ENCODE measurements at places on chromosomes 2 and 18. TPM values are rescaled to one million over a fixed set of nuclear protein-coding genes. Genes with fewer than 3 reads are reported as not detected.

Gene STARD6
- not detected for total RNA-seq

DNA sequence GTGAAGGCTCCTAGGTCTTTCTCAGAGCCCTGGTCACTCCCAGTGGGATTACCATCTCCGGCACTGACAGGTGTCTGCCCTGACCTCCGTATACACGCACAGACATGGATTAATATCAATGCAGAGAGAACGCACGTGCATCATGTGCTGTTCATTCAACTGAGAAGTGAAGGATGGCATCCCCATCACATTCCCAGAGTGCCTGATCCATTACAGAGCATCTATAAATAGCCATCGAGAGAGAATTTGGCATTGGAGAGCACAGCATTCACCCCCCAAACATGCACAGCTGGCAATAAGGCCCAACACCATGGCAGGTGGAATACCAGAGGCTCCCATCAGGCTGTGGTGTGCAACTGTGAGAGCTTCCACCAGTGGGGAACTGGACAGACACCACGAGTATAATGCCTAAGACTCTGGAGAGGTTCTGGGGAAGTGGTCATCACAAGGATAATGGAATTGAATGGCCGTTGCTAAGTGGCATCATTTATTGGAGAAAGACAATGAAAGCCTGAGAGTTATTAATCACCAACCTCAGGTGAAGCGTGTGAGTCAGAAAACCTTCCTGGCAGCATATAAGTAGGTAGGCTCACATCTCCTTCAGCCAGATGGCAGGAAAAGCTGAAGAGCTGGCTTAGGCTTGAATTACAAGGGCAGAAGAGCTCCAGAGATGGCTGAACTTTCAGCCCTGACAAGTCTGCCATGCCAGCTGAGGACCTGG is 244.5 kb upstream of the ID2 start:
- no peak for DNase-seq

Gene DAW1
- 1.2 TPM for total RNA-seq

Gene SOCS6
- 20.3 TPM for total RNA-seq

GRCh38 chr18:44579745-44580144 is 100.9 kb upstream of the SETBP1 start:
- DNase-seq: no peak

DNA sequence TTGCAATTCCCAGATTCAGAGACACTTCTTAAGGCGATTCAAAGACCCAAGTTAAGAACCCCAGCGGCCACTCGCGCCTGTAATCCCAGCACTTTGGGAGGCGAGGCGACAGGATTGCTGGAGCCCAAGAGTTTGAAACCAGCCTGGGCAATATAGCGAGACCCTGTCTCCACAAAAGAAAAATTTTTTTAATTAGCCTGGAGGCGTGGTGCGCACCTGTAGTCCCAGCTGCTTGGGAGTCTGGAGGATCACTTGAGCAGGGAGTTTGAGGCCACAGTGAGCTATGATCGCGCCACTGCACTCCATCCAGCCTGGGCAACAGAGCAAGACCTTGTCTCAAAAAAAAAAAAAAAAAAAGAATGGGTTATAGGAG is 585 bp upstream of the ANAPC1 start:
- no peak for DNase-seq

Gene PTMA
- total RNA-seq: 700 TPM

Gene PPP1R1C
- total RNA-seq: not detected

DNA sequence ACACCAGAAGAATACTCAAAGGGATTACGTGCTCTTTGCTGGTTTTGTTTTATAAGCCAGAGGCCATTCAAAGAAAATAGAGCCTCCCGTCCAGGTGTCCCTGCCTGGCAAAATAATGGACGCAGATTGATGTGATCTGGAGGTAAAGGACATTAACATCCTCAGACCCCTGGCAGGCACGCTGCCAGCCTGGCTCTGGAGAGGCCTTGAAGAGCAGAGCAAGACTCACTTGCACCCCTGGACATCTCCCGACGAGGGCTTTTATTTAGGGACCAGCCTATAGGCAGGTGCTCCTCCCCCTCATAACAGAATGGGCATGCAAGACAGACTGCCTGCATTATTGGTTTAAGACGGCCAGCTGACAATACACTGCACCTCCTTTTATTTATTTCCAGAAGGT is 291.3 kb downstream of the BCL11A start:
- no peak for DNase-seq

DNA sequence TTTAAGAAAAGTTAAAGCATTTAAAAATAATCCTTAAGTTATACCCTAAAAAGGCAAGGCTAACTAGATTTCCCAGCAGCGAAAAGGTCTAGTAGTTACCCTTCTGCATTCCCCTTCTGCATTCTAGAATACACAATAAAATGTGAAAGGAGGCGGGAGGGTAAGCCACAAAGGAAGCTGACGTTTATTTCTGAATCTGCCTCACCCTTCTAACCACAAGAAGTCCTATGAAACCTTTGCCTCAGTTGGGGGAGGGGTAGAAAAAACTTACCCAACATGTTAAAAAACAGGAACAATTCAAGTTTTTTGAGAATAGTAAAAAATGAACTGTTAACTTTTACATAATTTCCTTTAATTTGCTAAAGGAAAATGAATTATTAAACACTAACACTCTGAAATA is 11.3 kb downstream of the STK17B start:
- DNase-seq: no peak

Gene CD8B2
- not detected for total RNA-seq

- no peak for DNase-seq
These were observed 182.0 kb upstream of the HNRNPA3 start for GRCh38 chr2:177030451-177031105.

Gene PRKAG3
- total RNA-seq: not detected

Gene BUB1
- 0.49 TPM for total RNA-seq

DNA sequence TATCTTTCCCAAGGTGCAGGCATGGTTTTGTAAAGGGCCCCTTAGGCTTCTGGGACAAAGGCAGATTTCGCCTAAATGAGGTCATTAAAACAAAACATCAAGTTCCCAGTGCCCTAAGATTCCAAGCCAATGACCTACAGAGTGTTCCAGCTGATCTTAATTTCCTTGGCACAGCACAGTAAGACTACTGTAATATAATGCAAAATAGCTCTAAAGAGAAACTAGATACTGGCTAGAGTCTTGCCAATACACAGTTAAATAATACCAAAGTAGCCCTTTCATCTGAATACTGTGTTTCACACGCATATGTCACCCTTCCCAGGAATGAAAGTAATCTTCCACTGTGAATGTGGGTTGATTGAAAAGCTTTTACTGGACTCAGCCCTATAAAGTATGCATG is 14.7 kb downstream of the GRB14 start:
- DNase-seq: no peak

GRCh38 chr2:46351750-46352138 is 54.5 kb downstream of the EPAS1 start:
- no peak for DNase-seq

Gene MATN3
- 1.8 TPM for total RNA-seq

Gene CYP26B1
- 20.8 TPM for total RNA-seq

Gene COBLL1
- total RNA-seq: 62.0 TPM

GRCh38 chr2:171419333-171419732 is 14.5 kb downstream of the METTL8 start:
- DNase-seq: no peak

DNA sequence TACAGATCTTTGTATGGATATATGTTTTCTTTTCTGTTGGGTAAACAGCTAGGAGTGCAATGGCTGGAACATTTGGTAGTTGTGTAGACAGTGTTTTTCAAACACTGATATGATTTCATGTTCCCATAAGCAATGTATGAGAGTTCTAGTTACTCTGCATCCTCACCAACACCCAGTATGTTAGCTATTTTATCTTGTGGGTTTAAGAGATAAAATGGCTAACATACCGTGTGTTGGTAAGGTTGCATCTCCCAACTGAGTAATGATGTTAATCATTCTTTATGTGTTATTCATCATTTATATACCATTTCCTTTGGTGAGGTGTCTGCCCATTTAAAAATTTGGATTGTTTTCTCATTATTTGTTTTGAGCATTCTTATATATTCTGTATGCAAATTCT is 65.7 kb downstream of the LYPD6B start:
- DNase-seq: no peak

Gene HTRA2
- 35.6 TPM for total RNA-seq

Gene RGPD4
- total RNA-seq: not detected

GRCh38 chr2:177474301-177474700 is 81.7 kb downstream of the AGPS start:
- no peak for DNase-seq

Gene SLC14A1
- total RNA-seq: 86.2 TPM

DNA sequence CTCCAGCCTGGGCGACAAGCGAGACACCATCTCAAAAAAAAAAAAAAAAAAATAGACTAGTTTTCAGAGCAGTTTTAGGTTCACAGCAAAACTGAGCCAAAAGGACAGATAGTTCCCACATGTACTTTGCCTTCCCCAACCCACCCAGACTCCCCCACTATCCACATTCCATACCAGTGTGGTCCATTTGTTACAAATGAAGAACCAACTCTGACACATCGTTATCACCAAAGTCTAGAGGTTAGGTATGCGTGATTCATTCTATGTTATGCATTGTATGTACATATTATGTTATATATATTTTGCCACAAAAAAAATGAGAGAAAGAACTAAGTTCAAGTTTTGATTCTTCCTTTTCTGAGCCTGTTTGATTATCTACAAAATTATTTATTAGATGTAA is 3.5 kb downstream of the DUSP11 start:
- no peak for DNase-seq

DNA sequence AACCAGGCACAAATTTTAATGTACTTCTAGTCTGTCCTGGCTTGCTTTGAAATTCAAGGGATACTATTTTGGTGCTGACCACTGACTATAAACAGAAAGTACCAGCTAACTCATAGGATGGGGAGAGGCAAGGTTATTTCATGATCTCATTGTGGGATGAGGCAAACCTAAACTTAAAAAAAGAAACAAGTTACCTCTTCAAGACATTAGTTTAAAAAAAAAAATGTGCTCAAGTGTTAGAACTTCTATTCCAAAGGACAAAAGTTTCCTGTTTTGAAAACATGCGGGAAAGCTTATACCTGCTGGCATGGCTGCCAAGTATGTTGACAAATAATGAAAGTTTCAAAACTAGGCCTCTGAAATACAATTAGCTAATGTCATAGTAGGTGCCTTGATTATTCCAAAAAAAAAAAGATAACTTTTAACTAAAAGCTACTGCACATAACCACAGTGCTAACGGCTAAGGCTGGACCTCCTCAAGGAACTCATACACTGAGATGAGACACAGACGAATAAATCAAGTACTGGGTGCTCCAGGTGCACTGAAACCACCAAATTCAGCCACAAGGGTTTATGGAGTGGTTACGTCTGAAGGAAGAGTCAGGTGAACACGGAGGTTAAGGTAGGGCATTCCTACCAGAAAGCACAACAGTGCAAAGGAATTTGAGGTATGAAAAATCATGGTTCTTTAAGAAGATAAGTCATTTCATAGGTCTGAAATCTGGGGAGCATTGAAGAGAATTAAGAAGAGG is 38.1 kb downstream of the TMEM131 start:
- DNase-seq: no peak

DNA sequence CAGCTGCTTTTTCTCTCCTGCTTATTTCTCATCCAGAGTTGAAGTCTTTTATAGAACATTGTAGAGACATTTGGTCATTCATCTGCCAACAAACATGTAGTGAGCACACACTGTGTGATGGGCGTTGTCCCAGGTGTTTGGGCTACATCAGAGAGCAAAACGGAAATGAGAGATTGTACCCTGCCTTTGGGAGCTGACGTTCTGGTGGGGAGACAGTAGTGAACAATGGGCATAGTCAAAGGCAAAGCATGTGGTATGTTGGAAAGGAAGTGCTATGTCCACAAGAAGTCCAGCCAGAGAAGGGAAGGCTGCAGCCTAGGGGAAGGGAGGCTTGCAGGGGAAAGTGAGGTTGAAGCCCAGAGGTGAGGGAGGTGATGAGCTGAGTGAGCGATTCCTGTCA is 78.1 kb downstream of the PIEZO2 start:
- DNase-seq: no peak

DNA sequence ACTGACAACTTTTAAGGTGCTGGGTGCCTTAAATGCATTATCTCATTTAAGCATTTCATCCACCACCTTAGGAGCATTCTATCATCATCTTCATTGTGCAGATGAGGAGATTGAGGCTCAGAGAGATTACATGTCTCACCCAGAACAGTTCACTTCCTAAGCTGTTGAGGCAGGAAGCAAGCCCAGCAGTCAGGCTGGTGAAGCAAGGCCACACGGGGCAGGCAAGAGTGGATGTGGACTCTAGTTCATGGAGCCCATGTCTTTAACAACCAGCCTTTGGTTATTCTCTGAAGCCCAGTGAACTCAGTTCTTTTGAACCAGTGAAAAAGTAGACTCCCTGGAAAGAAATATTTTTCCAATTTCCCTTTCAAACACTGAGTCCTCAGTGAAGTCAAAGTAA is 294.8 kb upstream of the MGAT5 start:
- no peak for DNase-seq

Gene RAB27B
- total RNA-seq: 0.42 TPM

Gene SLC11A1
- total RNA-seq: 190 TPM

GRCh38 chr2:26936855-26937254 is 33.6 kb upstream of the MAPRE3 start:
- DNase-seq: no peak

Gene SERPINB12
- not detected for total RNA-seq

DNA sequence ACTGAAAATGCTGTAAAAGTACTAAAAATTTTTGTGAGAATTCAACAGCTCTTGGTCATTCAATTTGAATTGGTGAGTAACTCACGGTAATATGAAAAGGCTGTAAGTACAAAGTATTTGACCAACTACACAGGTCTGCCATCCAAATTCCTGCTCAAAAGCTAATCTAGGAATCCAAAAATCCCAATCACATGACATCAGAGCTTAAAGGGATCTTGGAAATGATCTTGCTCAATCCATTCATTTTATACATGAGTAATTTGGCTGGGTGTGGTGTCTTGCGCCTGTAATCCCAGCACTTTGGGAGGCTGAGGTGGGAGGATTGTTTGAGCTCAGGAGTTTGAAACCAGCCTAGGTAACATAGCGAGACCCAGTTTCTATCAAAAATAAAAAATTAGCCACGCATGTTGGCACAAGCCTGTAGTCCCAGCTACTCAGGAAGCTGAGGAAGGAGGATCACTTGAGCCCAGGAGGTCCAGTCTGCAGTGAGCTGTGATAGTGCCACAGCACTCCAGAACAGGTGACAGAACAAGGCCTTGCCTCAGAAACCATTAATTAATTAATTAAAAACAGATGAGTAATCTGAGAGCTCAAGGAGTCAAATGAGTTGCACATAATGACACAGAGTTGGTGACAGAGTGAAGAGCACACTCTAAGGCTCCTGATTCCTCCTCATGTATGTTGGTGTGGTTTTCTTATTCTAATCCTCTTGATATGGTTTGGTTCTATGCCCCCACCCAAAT is 19.8 kb downstream of the SPIRE1 start:
- DNase-seq: no peak

DNA sequence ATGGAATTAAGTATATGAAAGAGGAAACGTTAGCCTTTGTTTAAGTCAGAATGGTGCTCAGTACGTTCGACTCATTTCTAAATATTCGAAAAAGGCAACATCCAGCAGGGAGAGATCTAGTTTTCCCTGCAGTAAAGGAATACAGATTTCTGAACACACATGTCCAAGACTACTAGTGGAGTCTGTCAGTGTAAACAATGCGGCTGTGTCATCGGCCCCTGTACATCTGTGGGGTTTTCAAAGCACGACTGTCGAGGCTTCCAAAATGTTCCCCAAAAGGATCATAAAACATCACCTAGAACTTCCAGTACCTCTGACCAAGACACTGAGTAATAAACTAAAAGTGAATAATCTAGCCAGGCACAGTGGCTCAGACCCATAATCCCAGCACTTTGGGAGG is 112.8 kb downstream of the ZNF516 start:
- no peak for DNase-seq

Gene GULP1
- 64.0 TPM for total RNA-seq

Gene PARD6G
- total RNA-seq: 3.0 TPM

Gene ERMN
- total RNA-seq: not detected
